ENCODE measurements at places on chromosomes 4 and X. TPM values are rescaled to one million over a fixed set of nuclear protein-coding genes. Genes with fewer than 3 reads are reported as not detected.

The HPSE gene
- 1.6 TPM for total RNA-seq

The MAGEC1 gene
- total RNA-seq = not detected

The SOD3 gene
- total RNA-seq = 11.7 TPM

The UGT2B10 gene
- not detected for total RNA-seq

The CLTRN gene
- total RNA-seq = not detected

- no peak for DNase-seq
Measured at GRCh38 chrX:134821370-134821769, 163.1 kb upstream of the PLAC1 start.

GRCh38 chr4:73964862-73965611, 16.8 kb downstream of the PF4 start:
- DNase-seq = no peak

DNA sequence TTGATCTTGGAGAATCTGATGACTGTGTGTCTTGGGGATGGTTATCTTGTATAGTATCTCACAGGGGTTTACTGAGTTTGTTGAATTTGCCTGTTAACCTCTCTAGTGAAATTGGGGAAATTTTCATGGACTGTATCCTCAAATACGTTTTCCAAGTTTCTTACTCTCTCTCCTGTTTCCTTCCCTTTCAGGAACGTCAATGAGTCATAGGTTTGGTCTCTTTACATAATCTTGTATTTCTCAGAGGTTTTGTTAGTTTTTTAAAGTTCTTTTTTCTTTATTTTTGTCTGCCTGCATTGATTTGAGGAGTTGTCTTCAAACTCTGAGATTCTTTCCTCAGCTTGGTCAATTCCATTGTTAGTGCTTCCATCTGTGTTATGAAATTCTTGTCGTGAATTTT, 227.7 kb upstream of the GPRIN3 start:
- DNase-seq = no peak

DNA sequence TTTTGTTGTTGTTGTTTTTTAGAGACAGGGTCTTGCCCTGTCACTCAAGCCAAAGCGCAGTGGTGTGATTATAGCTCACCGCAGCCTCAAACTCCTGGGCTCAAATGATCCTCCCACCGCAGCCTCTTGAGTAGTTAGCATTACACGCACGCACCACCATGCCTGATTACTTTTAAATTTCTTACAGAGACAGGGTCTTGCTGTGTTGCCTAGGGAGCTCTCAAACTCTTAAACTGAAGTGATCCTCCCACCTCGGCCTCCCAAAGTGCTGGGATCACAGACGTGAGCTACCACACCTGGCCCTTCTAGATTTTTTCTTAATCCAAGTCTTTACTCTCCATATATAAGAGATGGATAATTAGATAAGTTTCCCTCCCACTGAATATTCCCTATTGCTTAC, 29.2 kb downstream of the FNIP2 start:
- DNase-seq = no peak

DNA sequence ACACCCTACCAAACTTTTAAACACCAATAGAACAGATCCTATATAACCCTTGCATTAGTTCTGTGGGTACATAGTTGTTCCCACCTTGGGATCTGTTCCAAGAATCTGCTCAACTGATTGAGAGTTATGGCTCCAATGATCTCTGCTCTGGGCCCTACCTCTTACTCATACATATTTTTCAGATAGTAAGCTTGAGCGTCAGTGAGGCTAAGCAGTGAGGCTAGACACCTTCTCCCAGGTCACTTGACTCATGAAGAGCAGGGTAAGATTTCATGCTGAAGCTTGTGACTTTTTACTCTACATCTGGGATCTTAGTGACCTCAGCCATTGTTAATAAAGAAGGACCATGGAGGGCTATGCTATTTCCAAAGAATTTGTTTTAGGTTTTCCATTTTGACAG, 23.1 kb upstream of the TNIP3 start:
- no peak for DNase-seq

GRCh38 chr4:113293043-113293560, 243.6 kb downstream of the ANK2 start:
- DNase-seq = no peak

DNA sequence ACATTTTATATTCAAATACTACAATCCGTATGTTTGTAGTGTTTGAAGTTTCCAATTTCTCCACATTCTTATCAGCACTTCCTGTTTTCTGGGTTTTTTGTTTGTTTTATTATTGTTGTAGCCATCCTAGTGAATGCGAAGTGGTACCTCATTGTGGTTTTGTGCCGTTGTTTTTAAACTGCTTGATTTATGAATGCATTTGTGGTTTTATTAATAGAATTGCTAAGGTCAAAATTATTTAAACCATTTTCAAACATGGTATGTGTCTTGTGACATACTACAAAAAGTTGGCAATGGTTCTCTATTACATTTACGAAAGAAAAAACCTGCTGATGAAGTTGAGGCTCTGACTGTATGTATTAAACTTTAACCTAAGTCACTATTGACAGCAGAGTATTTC, 780.0 kb upstream of the MAGEB2 start:
- no peak for DNase-seq

GRCh38 chr4:99339172-99339571, 13.4 kb downstream of the ADH1C start:
- DNase-seq = no peak

All from dorsolateral prefrontal cortex (tissue), 122 donors.